ENCODE measurements at places on chromosomes 4 and X. TPM values are rescaled to one million over a fixed set of nuclear protein-coding genes. Genes with fewer than 3 reads are reported as not detected.

MSL3 gene
- total RNA-seq: 32.5 TPM

PASD1 gene
- 0.17 TPM for total RNA-seq

GPM6B gene
- total RNA-seq: 0.68 TPM

NDST3 gene
- 0.57 TPM for total RNA-seq

SPANXA1 gene
- total RNA-seq: not detected

CORIN gene
- total RNA-seq: not detected

GAGE2A gene
- 61.7 TPM for total RNA-seq

REPS2 gene
- total RNA-seq: 0.97 TPM

PRDM8 gene
- 1.1 TPM for total RNA-seq

ZNF81 gene
- 1.9 TPM for total RNA-seq

SULT1B1 gene
- total RNA-seq: 0.74 TPM

MAGEA2 gene
- total RNA-seq: 7.7 TPM

LONRF3 gene
- total RNA-seq: 2.2 TPM

SPRY1 gene
- 0.06 TPM for total RNA-seq

SPATA18 gene
- not detected for total RNA-seq

FMR1NB gene
- total RNA-seq: 59.5 TPM

EDA2R gene
- total RNA-seq: 0.40 TPM

SLITRK4 gene
- total RNA-seq: not detected

PPP2R2C gene
- total RNA-seq: 1.0 TPM

POU4F2 gene
- total RNA-seq: 0.03 TPM

CCSER1 gene
- 0.80 TPM for total RNA-seq

BLOC1S4 gene
- 17.2 TPM for total RNA-seq

ANAPC10 gene
- total RNA-seq: 25.9 TPM

PRKG2 gene
- total RNA-seq: 0.63 TPM

UBL4A gene
- total RNA-seq: 54.3 TPM

ATOH1 gene
- not detected for total RNA-seq

ALPK1 gene
- total RNA-seq: 2.2 TPM

SLC10A6 gene
- not detected for total RNA-seq

DMP1 gene
- not detected for total RNA-seq

MUC7 gene
- not detected for total RNA-seq

KLF8 gene
- 0.51 TPM for total RNA-seq

ANOS1 gene
- total RNA-seq: not detected

RNF212 gene
- not detected for total RNA-seq

VCX gene
- total RNA-seq: 3.8 TPM

CXCL11 gene
- total RNA-seq: 9.8 TPM

CT47B1 gene
- not detected for total RNA-seq

SSX3 gene
- total RNA-seq: 1.1 TPM

CSAG1 gene
- total RNA-seq: 20.9 TPM

ASB5 gene
- 0.57 TPM for total RNA-seq

CNGA1 gene
- not detected for total RNA-seq

RAB39B gene
- total RNA-seq: 0.48 TPM

ARMCX4 gene
- total RNA-seq: 0.54 TPM

ANXA3 gene
- 31.7 TPM for total RNA-seq

MOSPD2 gene
- total RNA-seq: 7.8 TPM

TEX11 gene
- not detected for total RNA-seq

SLC2A9 gene
- total RNA-seq: 1.2 TPM

ERVMER34-1 gene
- total RNA-seq: not detected

ADH1B gene
- not detected for total RNA-seq

TMEM144 gene
- total RNA-seq: 2.4 TPM

TCEANC gene
- 2.2 TPM for total RNA-seq

CISD2 gene
- 69.4 TPM for total RNA-seq

SMR3B gene
- total RNA-seq: not detected

POU3F4 gene
- total RNA-seq: not detected

PNCK gene
- not detected for total RNA-seq

TMPRSS11B gene
- not detected for total RNA-seq

SCFD2 gene
- total RNA-seq: 20.6 TPM

GYG2 gene
- 1.0 TPM for total RNA-seq

SRPX gene
- 18.2 TPM for total RNA-seq
